ENCODE measurements at places on chromosomes 7 and 10. TPM values are rescaled to one million over a fixed set of nuclear protein-coding genes. Genes with fewer than 3 reads are reported as not detected.

Gene MYH16
- total RNA-seq = 0.93 TPM

Gene CNNM1
- total RNA-seq = 0.14 TPM

Gene EBLN1
- total RNA-seq = not detected

Gene GAD2
- not detected for total RNA-seq

Gene ATG9B
- under 0.01 TPM for total RNA-seq

Gene CHAT
- not detected for total RNA-seq

Gene DDIT4
- 88.3 TPM for total RNA-seq

Gene POM121C
- 21.7 TPM for total RNA-seq

Gene C10orf62
- not detected for total RNA-seq

Gene AGR2
- total RNA-seq = not detected

Gene HGF
- total RNA-seq = 1.7 TPM

Gene PON1
- total RNA-seq = not detected

Gene OR6V1
- total RNA-seq = not detected

Gene UROS
- 68.5 TPM for total RNA-seq

Gene FKBP6
- not detected for total RNA-seq

Gene CTAGE8
- total RNA-seq = not detected

Gene SLC39A12
- total RNA-seq = not detected

Gene TRIM50
- not detected for total RNA-seq

Gene TAF5
- total RNA-seq = 10.8 TPM

Gene ZNF467
- 4.5 TPM for total RNA-seq

Gene CPA2
- not detected for total RNA-seq

Gene VSTM2A
- total RNA-seq = not detected

Gene NUP42
- 51.3 TPM for total RNA-seq

Gene PAPOLB
- 0.27 TPM for total RNA-seq

Gene CALHM3
- total RNA-seq = not detected

Gene CHCHD2
- total RNA-seq = 318 TPM

Gene ASB10
- total RNA-seq = not detected

Gene WDR91
- 4.1 TPM for total RNA-seq

Gene PROSER2
- total RNA-seq = 10.2 TPM

Gene NKX2-3
- 2.4 TPM for total RNA-seq

Gene LAMB1
- total RNA-seq = 673 TPM

Gene TMEM229A
- total RNA-seq = not detected

Gene AS3MT
- 1.8 TPM for total RNA-seq

Gene PIK3AP1
- total RNA-seq = 0.40 TPM

Gene MAT1A
- not detected for total RNA-seq

Gene RBP4
- not detected for total RNA-seq

Gene FGL2
- 0.13 TPM for total RNA-seq

Gene SFMBT2
- total RNA-seq = 0.66 TPM

Gene ANXA8
- not detected for total RNA-seq

Gene FAM237B
- total RNA-seq = not detected

Gene OLAH
- not detected for total RNA-seq

Gene LBX1
- total RNA-seq = not detected

Gene NPFFR1
- total RNA-seq = not detected

Gene FAM24B
- 14.1 TPM for total RNA-seq

Gene FXYD4
- not detected for total RNA-seq

All from thoracic aorta endothelial cell (primary cell).